ENCODE measurements at places on chromosomes 4 and X. TPM values are rescaled to one million over a fixed set of nuclear protein-coding genes. Genes with fewer than 3 reads are reported as not detected.

Gene PYURF
- 79.3 TPM for total RNA-seq

GRCh38 chr4:165748321-165748720 lies 124.7 kb upstream of the TLL1 start:
- H3K27ac ChIP-seq, result no peak overlapping the region
- no peaks in the 10 kb centered on the region for H3K27me3 ChIP-seq
- H3K36me3 ChIP-seq, result no peaks in the 10 kb centered on the region
- H3K4me1 ChIP-seq, result no peaks in the 10 kb centered on the region
- no peak overlapping the region for H3K4me3 ChIP-seq

Gene MAD2L1
- 0.68 TPM for total RNA-seq

Gene GAK
- 108 TPM for total RNA-seq

DNA sequence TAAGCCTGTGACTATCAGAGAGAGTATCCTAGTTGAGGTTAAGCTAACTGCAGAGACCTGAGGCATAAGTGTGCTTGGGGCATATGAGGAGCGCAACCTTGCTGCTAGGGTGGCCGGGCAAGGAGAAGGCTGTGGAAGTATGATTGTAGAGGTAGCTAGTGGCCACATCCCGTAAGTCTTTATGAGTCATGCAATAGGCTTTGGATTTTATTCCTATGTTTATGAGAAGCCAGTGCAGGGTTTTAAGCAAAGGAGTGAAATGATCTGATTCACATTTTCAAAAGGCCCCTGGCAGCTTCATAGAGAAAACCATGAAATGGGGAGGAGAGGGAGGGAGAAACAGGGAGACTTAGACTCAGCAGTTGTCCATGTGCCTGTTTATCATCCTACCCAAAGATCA lies 92.1 kb upstream of the WDFY3 start:
- H3K4me1 ChIP-seq, result no peaks in the 10 kb centered on the region
- H3K27me3 ChIP-seq, result peaks cover 7% of the 10 kb centered on the region
- H3K36me3 ChIP-seq, result no peaks in the 10 kb centered on the region
- H3K4me3 ChIP-seq, result no peak overlapping the region
- no peak for DNase-seq
